Spleen (tissue), 13 donors: ENCODE measurements at places on chromosomes 1 and 21. TPM values are rescaled to one million over a fixed set of nuclear protein-coding genes. Genes with fewer than 3 reads are reported as not detected.

DNA sequence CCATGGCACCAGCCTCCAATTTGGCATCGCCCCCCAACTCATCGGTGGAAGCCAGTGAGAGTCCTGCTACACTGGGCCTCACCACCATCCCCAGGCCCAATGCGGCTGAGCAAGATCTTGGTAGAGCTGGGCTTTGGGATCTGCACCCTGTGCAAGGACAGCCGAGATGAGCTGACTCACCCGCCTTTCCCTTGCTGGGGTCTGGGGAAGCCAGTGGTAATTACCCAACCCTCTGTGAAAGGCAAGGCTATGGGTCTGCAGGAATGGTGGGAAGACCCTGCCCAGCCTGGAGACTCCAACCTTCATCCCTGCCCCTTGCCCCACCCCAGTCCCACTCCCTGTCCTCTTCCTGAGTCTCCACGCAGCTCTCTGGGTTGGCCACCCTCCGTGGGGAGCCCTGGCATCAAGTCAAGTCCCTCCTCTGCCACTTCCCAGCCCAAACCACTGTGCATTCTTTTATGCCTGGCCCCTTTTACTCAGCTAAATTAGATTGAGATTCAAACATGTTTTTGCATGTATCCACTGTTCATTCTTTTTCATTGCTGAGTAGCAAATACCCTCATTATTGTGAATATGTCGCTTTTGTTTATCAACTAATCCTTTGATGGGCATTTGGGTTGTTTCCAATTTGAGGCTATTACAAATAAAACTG is 8.8 kb downstream of the SMCP start:
- H3K36me3 ChIP-seq = no peaks in the 10 kb centered on the region
- no peak overlapping the region for H3K27ac ChIP-seq
- DNase-seq = no peak
- H3K27me3 ChIP-seq = peaks cover 10% of the 10 kb centered on the region
- no peak overlapping the region for H3K4me3 ChIP-seq
- no peaks in the 10 kb centered on the region for H3K4me1 ChIP-seq

DNA sequence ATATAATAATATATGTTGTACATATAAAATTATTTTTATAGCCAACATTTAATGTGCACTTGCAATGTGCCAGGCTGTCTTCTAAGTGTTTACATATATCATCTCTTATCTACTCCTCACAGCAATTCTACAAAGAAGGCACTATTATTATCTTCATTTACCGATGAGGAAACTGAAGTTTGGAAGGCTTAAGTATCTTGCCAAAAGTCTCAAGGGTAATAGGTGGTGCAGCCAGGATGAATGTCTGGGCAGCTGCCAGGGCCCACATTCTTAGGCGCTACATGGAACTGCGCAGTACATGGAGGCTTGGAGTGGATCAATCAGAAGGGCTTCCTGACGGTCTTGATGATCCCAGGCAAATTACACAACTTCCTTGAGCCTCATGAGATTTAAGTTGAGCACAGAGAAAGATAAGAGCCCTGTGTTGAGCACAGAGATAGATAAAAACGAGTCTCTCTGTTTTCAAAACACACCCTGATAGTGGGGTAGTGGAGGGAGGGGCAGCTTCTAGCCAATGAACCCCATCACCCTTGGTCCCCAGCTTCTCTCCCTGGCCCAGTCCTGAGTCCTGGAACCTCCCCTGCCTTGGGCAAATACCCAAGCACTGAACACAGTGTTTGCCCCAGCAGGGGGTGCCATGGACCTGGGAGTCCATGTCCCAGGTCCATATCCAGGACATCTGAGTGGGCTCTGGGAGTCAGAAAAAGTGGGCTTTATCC is 9.2 kb downstream of the POU3F1 start:
- no peak overlapping the region for H3K27ac ChIP-seq
- H3K27me3 ChIP-seq = peaks cover 9% of the 10 kb centered on the region
- no peak overlapping the region for H3K4me3 ChIP-seq
- no peaks in the 10 kb centered on the region for H3K4me1 ChIP-seq
- H3K36me3 ChIP-seq = no peaks in the 10 kb centered on the region

GRCh38 chr1:145863282-145864018 is 4.6 kb upstream of the PIAS3 start:
- H3K4me3 ChIP-seq = no peak overlapping the region
- no peak for DNase-seq
- no peaks in the 10 kb centered on the region for H3K36me3 ChIP-seq

DNA sequence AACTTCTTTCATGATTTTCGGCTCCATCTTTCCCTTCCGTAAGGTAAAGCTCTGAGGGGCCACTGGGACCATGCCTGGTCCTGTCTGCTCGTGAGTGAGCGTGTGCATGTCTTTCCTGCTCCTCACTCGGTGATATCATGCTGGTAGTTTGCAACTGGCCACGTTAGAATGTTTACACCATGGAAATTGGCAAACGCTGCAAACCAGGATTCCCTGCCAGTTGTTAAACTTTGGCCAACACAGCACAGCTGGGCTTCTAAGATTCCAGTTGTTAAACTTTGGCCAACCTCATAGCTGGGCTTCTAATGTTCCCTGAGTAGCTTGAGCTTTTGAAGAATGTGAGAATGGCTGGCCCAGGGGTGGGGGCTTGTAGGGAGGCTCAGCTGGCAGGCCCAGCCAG is 68.0 kb upstream of the ACTL8 start:
- H3K4me1 ChIP-seq = no peaks in the 10 kb centered on the region
- H3K27me3 ChIP-seq = no peaks in the 10 kb centered on the region
- H3K36me3 ChIP-seq = peaks cover 44% of the 10 kb centered on the region
- no peak overlapping the region for H3K27ac ChIP-seq
- DNase-seq = no peak

- H3K27me3 ChIP-seq = no peaks in the 10 kb centered on the region
- no peaks in the 10 kb centered on the region for H3K4me1 ChIP-seq
These were observed 14.1 kb upstream of the KIAA1614 start for GRCh38 chr1:180898441-180899219.

DNA sequence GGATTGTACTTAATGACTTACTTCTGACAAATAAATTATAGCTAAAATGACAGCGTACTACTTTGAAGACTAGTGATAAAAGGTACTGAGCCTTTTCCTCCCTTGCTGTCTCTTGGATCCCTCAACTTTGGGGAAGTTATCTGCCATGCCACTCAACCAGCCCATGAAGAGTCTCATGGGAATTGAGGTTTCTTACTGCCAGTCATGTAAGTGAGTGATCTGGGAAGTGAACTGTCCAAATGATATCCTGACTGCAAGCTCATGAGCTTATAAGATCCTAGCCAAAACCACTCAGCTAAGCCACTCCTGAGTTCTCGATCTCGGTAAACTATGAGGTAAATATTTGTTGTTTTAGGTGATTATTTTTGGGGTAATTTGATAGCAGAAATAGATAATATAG is 247.8 kb downstream of the NCAM2 start:
- no peak overlapping the region for H3K4me3 ChIP-seq
- no peak for DNase-seq
- H3K36me3 ChIP-seq = no peaks in the 10 kb centered on the region
- no peak overlapping the region for H3K27ac ChIP-seq
- H3K4me1 ChIP-seq = no peaks in the 10 kb centered on the region
- no peaks in the 10 kb centered on the region for H3K27me3 ChIP-seq

DNA sequence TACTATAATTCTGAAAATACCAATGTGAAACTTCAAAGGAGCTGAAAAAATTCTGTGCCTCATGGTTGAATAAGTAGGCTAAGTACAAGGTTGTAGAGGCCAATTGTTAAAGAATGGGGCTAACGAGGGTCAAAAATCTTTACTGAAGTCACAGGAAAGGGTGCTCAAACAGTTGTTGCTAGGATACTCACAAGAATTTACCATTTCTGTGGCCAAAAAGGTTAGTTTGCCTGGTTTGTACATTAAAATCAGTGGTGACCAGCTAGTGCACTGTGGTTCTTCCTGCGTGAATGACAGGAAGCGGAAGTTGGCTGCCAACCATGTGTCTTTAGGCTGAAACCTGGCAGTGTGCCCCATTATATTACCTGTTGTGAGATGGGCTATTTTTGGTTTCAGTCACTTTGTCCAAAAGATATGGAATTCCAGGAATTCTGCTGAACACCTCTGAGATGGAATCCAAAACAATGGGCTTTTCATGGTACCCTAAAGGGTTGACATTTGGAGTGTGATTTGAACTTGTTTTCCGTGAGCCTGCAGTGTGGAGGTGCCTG is 13.5 kb downstream of the MAP3K21 start:
- no peaks in the 10 kb centered on the region for H3K36me3 ChIP-seq
- H3K4me3 ChIP-seq = no peak overlapping the region
- no peak overlapping the region for H3K27ac ChIP-seq
- DNase-seq = no peak
- H3K27me3 ChIP-seq = no peaks in the 10 kb centered on the region

DNA sequence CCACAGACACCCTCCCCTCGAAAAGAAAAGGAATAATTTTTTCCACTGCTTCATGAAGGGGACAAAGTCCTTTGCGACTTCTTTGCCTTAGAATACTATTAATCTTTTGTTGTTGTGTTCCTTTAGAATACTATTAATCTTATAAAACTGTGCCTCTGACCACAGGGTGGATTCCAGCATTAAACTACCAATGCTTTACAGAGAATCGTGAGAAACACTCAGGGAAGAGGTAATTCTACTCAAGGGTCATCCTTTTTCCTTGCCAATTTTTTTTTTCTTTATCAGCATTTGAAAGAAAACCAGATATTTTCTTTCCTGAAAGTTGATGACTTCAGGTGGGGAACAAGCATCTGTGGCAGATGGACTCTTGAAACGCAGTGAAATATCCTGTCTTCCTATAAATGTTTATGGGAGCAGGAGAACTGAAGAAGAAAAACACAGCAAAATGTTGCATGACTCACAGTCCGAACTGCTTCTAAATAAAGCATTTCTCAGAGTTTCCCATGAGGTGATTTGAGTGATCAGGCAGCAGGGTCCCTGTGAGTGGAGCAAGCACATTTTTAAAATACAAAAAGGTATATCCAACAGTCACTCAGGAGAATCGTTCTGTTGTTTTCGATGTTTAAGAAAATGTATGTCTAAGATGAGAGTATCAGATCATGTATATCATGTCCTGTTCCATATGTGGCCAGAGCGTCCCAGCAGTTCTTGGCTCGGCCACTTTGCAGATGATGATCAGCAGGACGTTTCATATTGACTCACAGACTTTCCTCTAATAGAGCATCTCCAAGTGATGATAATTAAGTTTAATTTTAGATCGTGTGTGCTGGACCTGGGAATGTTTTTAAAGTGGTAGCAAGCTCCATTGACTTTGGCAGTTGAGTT is 154.2 kb upstream of the RUNX1 start:
- peaks cover 14% of the 10 kb centered on the region for H3K4me1 ChIP-seq
- no peak overlapping the region for H3K4me3 ChIP-seq
- no peak for DNase-seq

DNA sequence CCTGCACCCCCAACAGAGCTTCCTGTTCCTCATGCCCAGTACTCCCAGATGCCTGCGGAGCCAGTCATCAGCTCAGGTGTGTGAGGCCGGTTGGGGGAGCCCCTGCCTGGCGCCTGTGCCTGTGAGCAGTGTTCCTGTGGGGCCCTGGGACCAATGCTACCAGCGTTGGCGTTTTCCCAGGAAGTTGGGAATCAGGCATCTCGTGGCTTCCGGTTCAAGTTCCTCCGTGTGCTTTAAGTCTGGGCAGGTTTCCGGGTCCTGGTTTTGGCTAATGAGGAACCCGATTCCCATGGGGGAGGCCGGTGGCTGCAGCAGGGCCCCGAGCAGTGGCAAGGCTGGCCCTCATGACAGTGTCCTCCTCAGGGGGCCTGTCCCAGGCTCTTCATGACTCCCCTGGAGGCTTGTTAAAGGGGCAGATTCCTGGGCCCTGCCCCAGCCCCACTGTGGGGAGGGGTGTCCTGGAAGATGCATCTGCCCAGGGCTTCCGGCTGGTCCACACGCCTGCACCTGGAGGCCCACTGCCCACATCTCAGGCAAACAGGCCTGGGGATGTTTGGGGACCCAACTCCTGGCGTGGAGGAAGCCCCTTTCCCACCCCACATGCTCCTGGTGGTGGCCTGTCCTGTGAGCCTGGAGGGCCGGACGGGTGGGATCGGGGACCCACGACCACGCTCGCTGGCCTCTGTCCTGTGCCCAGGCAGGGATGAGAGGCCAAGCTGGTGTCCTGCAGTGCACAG is 26.2 kb downstream of the TP73 start:
- peaks cover 34% of the 10 kb centered on the region for H3K4me1 ChIP-seq
- no peaks in the 10 kb centered on the region for H3K36me3 ChIP-seq
- no peak overlapping the region for H3K4me3 ChIP-seq
- no peak for DNase-seq
- peak overlapping the region; percentile 81 for H3K27ac ChIP-seq

GRCh38 chr1:210311726-210312493 is 16.8 kb upstream of the HHAT start:
- H3K27me3 ChIP-seq = no peaks in the 10 kb centered on the region
- H3K36me3 ChIP-seq = no peaks in the 10 kb centered on the region
- H3K27ac ChIP-seq = no peak overlapping the region
- peaks cover 4% of the 10 kb centered on the region for H3K4me1 ChIP-seq
- no peak for DNase-seq

- no peaks in the 10 kb centered on the region for H3K36me3 ChIP-seq
- H3K27ac ChIP-seq = no peak overlapping the region
- H3K4me3 ChIP-seq = no peak overlapping the region
- H3K4me1 ChIP-seq = no peaks in the 10 kb centered on the region
- DNase-seq = no peak
These were observed 32.5 kb downstream of the VN1R5 start for GRCh38 chr1:247288341-247288740.

DNA sequence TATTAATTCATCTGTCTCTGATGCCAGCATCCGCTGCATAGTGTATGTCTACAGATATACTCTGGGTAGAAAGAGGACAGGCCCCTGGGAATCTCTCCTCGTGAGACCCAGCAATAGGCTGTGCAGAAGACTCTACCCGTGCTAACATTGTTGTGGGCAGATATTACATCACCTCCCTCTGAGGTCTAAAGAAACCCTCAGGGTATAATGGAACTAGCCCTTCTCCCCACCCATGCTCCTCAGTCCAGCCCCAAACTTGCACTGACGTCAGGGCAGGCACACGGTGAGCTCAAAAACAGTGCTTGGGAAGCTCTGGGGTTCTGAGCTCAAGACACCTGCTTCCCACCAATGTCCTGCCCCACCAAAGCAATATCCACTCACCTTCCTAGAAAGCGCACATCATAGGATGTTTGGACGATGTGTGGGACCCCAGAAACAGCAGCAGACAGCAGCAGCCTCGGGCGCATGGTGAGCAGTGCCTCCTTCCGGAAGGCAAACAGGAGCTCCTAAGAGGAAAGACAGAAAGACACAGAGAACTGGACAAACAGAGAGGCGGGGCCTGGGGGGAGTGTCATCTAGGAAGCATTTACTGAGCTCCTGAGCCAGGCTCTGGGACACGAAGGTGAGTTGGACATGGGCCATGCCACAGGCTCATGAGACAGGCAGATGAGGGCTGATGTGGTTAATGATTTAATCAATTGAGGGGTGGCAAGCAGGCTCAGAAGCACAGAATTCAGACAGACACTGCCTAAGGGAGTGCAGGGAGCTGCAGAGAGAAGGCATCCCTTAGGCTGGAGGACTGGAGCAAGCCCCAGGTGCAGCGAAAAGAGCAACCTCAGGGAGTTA is 4.8 kb downstream of the OVGP1 start:
- H3K4me3 ChIP-seq = no peak overlapping the region
- peaks cover 20% of the 10 kb centered on the region for H3K36me3 ChIP-seq
- DNase-seq = no peak
- H3K27me3 ChIP-seq = no peaks in the 10 kb centered on the region
- no peak overlapping the region for H3K27ac ChIP-seq
- no peaks in the 10 kb centered on the region for H3K4me1 ChIP-seq

- no peak for DNase-seq
- no peaks in the 10 kb centered on the region for H3K27me3 ChIP-seq
- H3K27ac ChIP-seq = peak overlapping the region; percentile 94
These were observed 1.5 kb downstream of the MGST3 start for GRCh38 chr1:165632491-165632890.

The LIPI gene
- total RNA-seq = not detected

The SH2D2A gene
- 15.1 TPM for total RNA-seq

The AZIN2 gene
- total RNA-seq = 3.1 TPM

The IVNS1ABP gene
- 125 TPM for total RNA-seq

The HCRTR1 gene
- not detected for total RNA-seq

The DPT gene
- 0.37 TPM for total RNA-seq

The NEK2 gene
- total RNA-seq = 2.4 TPM

The GNAT2 gene
- not detected for total RNA-seq

The C1orf74 gene
- total RNA-seq = 1.9 TPM
